Fibroblast of the conjunctiva (primary cell): ENCODE measurements at places on chromosomes 4 and X.

GRCh38 chr4:72568959-72569718 is at the start of gene ADAMTS3:
Gene ADAMTS3 (minus strand): TSS chr4:72569221. CDS start chr4:72568762, 459 bp downstream.
- DNase-seq = peak; percentile 27

DNA sequence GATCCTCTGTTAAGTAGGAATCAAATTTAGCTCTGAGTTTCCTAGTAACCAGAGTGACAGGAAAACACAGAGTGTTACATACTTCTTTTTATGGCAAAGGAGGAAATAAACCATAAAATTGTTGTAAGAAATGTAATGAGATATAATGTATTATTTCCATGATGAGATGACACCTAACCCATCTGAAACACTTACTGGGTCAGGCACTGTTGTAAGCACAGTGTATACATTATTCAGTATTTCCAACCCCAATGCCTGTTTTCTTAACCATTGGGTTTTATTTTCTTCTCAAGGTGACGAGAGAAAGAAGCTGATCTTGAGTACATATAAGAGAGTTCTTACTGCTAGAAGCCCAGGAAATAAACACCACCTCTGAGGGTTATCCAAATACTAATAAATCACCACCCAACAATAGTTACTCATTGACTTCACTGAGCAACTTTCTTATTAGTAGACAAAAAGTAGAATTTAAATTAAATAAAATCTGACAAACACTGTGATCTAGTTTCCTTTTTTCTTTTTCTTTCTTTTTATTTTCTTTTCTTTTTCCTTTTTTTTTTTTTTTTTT is 4.2 kb upstream of the ENAM start:
- DNase-seq = no peak

- DNase-seq = no peak
Measured at GRCh38 chrX:153862369-153863250, 23.4 kb downstream of the L1CAM start.

DNA sequence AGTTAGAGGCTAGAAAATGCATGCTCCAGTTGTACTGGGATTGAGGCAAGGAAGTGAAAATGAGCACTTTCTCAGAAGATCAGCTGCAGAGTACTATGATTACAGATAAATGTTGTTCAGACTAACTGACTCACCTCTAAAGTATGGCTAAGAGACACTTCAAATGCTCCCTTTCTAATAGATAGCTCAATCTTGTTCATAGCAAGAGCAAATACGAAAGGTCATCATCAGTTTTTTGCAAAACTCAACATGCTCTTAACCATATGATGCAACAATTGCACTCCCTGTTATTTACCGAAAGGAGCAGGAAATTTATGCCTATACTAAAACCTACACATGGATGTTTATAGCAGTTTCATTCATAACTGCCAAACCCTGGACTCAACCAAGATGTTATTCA is 838.4 kb upstream of the INTU start:
- DNase-seq = no peak

DNA sequence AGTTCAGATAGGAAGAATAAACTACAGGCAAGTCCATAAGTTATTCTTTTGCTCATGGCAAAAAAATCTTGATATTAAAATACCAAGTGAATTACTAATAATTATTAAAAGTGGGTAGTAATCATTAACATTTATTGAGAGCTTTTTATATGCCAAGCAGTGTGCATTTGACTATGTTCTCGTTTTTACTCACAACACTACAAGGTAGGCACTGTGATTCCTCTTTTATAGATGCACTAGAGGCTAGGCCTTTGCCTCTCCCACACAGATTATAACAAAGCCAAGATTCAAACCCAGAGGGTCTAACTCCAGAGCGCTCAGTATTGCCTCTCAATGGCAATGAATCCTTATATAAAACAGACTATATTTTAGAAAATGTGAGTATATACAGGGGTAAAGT is 254.2 kb downstream of the NAF1 start:
- no peak for DNase-seq

DNA sequence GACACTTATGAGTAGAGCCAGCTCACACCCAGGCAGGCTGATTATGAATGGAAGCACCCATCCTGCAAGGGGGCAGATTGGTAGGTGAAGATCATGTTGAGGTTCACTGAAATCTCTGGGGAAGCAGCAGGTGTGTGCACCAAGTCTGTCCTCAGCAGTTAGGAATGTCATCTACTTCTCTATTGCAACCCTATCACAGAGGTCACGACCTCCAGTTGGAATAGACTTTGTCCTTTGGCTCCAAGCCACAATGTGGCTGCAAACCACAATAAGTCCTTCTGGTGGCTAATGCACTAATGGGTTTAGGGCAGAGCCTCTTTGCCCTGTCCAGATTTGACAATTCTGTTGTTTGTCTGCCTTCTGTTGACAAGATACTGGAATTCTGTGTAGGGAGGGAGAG is 1056.7 kb downstream of the PCDH19 start:
- DNase-seq = no peak

- DNase-seq = no peak
Measured at GRCh38 chr4:139470997-139471665, 17.2 kb downstream of the RAB33B start.

DNA sequence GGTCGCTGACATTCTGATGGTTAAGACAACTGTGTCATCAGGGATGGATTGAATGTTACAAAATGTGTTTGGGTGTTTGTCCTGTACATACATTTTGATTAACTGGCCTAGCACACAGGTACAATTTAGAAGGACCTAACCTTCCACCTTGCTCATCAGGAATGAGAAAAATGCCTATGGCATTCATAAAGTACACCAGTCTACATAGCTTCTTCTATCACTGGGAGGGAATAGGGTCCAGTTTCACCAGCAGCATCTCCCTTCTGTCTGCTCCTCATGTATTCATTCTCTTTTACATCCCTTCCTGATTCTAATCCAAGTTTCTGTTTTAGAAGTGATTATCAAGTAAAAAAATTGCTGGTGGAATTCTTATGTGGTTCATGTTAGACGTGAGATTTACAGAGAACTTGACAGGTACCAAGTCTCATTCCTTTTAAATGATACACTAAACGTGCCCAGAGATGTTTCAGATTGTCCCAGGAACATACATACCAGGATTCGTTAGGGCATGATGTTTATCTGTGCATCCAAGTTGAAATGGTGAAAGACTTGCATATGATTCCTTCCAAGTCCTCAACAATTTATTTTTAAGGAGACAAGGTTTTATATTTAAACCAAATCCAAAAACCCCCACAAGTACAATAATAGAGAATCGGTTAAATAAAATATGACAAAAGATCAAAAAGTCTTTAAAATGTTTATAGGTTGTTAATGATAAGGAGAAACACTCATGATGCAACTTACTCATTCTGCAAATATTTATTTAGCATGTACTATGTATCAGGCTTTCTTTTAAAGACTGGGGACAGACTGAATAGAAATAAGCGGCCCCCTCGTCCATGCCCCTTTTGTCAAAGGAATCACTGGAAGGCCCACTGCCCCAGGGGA is 359.1 kb downstream of the ZNF674 start:
- DNase-seq = no peak

- DNase-seq = no peak
Measured at GRCh38 chr4:5200513-5200912, 149.2 kb downstream of the STK32B start.

- DNase-seq = no peak
Measured at GRCh38 chr4:144685911-144686310, 40.0 kb downstream of the HHIP start.

- no peak for DNase-seq
Measured at GRCh38 chrX:130321550-130321949, 18.2 kb upstream of the SLC25A14 start.

DNA sequence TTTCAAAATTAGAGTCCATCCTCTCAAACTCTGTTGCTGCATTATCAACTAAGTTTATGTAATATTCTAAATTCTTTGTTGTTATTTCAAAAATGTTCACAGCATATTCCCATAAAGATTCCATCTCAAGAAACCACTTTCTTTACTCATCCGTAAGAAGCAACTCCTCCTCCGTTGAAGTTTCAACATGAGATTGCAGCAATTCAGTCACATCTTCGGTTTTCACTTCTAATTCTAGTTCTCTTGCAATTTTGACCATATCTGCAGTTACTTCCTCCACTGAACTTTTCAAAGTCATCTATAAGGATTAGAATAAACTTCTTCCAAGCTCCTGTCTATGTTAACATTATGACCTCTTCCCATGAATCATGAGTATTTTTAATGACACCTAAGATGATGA is 216.6 kb upstream of the SLC7A11 start:
- no peak for DNase-seq

GRCh38 chr4:337932-338758 is 531 bp downstream of the ZNF141 start:
- DNase-seq = no peak

GRCh38 chrX:126695375-126695896 is 124.1 kb upstream of the PRR32 start:
- DNase-seq = no peak

GRCh38 chr4:169189372-169189771 is 81.4 kb downstream of the SH3RF1 start:
- DNase-seq = no peak

DNA sequence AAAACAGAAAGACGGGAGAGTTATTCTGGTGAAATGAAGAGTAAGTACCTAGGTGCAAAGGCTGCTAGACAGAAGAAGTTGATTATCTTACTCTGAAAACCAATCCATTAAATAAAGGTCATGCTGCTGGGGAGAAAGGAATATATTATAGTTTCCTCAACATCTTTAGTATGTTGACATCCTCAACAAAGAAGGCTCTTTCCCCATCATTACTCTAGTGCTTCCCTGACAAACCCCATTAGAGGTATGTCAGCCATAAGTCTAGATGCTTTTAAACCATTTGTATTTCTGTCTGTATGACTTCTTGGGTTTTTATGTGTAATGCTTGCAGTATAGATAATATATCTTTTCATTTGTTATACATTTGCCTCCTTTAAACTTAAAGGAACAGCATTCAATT is 75.9 kb downstream of the ADGRL3 start:
- DNase-seq = no peak
